ENCODE measurements at places on chromosomes 12 and 14.

GRCh38 chr12:40970320-40970907 is 217.7 kb upstream of the PDZRN4 start:
- no peak for DNase-seq

- no peak for DNase-seq
Observed at GRCh38 chr12:53151039-53151438, 29.5 kb upstream of the ZNF740 start.

DNA sequence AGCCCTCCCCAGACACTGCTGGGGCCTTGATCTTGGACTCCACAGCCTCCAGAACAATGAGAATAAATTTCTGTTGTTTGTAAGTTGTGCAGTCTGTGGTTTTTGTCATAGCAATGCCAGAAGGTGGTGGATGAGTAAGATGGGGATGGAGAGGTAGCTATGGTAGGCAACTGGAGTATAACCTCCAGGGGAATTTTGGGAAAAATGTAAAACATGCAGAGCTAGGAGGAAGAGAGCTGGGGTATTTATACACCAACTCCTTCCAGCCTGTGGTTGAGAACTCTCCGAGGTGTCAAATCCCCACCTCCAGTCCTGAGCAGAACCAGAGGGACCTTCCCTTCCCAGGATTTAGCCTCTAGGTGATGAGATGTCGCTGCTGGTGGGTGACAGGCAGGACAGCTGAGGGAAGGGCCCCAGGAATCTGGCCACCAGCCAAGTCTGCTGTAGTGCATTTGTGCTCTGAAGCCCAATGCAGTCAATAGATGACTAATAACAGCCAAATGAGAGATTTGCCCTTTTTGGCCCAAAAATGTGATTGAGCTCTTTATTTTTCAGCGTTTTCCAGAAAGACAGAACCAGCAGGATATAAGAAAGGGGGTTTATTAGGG is 19.1 kb upstream of the CEP170B start:
- DNase-seq: no peak

- no peak for DNase-seq
Observed at GRCh38 chr12:31406345-31406744, 80.4 kb upstream of the SINHCAF start.

DNA sequence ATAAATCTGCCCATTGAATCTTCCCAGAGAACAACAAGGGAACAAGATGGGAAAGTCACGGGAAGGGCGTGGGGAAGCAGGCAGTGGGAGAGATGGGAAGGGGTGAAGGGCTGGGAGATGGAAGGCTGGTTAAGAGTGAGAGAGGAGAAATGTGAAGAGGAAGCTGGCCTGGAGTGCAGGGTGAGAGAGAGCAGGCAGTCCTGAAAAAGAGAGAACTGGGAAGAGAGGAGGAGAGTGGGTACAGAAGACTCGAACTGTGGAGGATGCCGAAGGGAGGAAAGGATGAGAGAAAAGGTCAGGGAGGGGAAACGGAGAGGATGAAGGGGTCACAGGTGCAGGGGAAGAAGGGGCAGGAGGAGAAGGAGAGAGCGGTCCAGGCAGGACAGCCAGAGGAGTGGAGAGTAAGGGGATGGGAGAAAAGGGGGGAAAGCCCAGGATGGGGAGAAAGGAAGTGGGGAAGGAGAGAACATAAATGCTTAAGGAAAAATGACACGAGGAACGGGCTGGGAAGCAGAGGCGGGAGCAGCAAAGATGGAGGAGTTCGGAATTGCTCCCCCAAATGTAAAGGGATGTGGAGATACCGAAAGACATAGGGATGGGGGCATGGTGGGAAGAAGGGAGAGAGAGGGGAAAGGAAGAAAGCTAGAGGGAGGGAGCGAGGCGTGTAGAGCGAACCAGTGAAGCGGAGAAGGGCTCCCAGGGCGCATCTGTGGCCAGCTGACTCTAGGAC is 1.2 kb downstream of the PIANP start:
- DNase-seq: no peak

GRCh38 chr12:49109641-49110463 is 795 bp downstream of the LMBR1L start:
- no peak for DNase-seq

GRCh38 chr12:104494137-104494792 is 37.5 kb downstream of the CHST11 start:
- peak; percentile 69 for DNase-seq

DNA sequence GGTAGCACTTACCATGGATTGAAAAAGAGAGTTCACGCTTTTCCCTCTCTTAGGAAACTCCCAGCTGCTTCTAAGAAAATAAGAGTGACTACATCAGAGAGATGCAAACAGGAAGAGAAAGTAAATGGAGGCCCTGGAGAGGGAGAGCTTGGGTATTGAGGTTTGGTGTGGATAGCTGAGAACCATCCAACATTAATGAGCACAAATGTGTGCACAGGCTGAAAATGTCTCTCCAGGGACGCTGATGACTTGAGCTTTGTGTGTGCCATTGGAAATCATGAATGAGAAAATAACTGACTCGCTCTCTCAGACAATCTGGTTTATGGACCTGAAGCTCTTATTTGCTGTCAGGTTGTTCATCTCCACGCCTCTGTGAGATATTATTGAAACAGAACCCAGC is 318.8 kb downstream of the NRXN3 start:
- DNase-seq: no peak

- no peak for DNase-seq
Observed at GRCh38 chr14:93078870-93079269, 36.9 kb downstream of the ITPK1 start.

GRCh38 chr14:102927346-102927877 is 4.9 kb downstream of the AMN start:
- DNase-seq: no peak

DNA sequence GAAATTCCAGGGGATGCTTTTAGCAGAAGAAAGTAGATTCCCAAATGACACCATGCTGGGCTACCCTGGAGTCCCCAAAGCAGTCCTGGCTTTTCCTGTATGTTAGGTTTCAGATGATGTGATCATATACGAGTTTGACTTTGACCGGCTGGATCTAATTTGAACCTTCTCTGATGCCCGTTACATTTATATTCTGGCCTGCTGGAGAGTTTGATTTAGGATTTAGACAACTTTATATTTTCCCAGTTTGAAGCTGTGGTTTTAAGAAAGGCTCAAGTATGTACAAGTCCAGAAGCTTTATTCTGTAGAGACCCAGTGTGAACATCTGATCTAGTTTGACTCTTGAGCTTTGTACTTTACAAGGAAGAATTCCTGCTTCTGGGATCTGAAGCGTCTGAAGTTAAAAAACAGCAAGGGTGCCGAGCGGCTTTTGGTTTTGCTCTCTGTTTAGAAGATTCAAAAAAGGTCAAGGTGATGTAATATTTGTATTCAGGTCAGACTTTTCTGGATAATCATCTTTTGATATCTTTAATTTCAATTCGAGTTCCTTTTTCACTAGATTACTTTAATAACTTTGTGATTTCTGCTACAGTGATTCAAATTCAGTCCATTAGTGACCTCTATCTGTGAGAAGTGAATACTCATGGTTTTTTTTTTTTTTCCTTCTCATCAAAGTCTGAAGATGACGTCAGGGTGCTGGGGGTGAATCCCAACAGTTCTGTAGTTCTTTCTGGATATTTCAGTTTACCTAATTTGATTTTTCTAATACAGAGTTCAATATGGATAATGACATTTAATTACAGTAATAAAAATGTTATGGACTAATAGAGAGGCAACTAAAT is 6.3 kb downstream of the FLRT2 start:
- no peak for DNase-seq

GRCh38 chr12:64946132-64946829 is 121.8 kb downstream of the TBC1D30 start:
- DNase-seq: no peak

DNA sequence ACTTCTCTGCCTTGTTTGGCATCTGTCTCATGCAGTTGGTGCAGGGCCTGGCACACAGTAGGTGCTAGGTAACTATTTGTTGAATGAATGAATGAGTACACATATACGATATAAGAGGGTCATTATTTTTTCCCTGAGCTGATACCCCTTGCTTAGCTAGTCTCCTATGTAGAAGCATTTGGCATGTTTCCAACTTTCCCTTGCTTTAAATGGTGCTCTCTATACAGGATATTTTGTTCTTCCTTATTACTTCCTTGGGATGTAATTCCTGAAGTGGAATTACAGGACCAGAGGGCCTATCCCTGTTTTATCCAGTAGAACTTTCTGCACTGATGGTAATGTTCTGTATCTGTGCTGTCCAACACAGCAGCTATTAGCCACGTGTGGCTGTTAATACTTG is 250.1 kb upstream of the PWP1 start:
- no peak for DNase-seq

DNA sequence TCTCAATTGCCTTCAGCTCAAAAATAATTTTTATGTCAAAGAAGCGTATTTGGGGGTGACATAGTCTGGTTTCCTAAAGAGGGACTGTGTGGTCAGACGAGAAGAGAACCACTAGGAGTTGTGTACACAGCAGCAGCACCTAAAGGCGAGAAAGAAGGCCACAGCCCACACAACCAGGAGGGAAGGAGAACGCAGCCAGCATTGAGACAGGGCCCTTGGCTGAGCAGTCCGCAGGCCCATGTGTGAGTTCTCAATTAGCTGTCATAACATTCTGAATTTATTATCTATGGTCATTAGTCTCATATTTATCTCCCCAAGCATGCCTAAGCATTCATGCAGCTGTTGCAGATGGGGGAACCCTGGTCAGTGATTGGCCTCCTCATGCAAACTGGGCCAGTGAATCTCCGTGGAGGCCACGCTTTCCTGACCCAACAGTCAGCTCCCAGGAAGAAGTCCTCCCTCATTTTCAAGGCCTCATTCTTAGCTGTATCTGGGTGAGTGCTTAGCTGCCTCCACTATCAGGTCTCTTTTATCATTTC is 81.2 kb upstream of the ATF7IP start:
- no peak for DNase-seq

DNA sequence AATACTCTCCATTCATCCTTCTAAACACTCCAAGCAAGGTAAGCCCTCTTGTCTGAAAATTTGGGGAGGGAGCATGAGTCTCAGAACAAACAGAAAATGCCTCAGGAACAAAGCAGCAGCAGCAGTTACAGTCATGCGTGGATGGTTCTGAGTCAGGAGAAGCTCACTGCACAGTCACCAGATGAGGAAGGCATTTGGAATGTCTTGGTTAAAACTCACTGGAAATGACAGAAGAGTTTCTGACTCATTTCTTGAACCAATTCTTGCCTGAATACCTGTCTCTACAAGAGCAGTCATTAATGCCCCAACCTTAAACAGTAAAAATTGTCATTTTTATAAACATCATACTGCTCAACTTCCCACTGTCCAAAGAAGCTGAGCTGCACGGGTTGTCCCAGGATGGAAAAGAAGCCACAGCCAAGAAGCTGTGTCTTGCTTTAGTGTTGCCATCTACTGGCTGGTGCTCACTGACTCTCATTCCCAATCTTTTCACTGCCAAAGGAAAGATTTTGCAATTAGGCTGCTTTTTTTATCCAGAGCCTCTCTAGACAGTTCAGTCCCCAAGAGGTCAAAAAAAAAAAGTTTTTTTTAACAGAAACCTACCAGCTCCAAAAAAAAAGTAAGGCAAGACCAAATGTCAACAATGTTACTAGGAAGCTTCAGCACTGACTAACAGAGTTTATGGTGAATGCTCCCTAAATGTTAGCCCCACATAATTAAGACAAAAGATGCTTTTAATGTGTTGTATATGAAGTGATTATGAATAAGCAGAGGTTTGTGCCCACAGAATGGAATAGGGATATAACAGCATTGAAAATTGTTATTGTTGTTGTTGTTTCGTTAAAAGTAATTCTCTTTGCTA is 40.4 kb downstream of the KICS2 start:
- DNase-seq: no peak

- DNase-seq: no peak
Observed at GRCh38 chr12:56231184-56231582, 1.3 kb downstream of the SLC39A5 start.

DNA sequence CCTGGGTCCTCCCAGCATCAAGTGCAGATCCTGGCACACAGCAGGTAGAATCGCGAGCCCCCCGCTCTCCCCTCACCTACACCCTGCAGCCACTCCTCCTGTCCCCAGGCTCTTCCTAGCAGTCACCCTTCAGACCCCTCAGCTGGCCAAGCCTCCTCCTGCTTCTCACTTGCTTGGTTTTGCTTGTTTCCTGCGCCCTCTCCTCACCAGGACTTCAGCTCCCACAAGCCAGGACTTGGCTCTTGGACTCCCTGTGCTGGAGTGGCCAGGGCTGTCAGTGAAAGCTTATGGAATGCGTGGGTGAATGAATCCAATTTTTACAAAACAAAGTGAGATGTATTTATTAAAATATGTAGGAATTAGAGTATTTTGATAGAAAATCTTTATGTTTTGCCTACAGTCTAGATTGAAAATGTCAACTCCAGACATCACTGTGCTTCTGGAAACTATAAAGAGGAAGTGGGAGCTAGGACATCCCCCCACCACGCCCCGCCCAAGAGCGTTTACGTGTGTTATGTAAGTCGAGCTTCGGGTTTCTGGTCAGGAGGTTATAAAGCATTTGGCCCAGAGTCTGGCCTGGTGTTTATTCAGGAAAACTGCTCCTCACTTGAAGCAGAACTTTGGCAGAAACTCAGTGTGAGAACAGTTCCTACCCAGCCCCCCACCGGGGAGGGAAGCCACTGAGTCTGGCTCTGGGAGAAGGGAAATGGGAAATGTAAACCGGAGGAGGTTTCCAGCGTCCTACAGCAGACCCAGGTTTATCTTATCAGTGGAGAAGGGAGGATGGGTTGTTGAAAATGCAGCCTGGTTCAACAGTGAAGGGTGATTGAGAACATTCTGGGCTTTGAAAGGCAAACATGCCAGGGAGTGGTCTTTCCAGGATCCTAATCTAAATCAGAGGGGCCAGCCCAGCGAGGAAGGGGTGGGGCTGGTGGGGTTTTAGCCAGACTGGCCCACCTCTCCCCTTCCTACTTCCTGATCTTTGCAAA is 8.8 kb downstream of the ALDH2 start:
- no peak for DNase-seq

- no peak for DNase-seq
Observed at GRCh38 chr12:30784508-30784907, 29.8 kb upstream of the CAPRIN2 start.

DNA sequence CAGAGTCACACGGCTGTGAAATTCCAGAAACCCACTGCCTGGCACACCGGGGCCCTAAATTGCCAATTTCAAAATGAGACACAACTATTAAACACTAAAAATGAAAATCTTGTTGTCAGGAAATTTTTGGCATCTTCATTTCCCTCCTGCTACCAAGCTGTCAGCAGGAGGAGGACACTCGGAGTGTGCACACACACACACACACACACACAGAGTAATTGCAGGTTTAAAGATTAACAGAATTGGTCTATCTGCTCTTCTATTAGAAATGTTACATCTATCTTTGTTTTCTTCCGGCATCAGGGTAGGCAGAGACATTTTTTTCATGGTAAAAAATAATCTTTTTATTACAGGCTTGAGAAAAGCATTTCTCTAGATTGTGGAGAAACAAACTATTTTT is 314.2 kb downstream of the EGLN3 start:
- DNase-seq: no peak
